ENCODE measurements at places on chromosomes 1 and 21.

- DNase-seq = no peak
Observed at GRCh38 chr1:231418101-231418740, 3.9 kb downstream of the EGLN1 start.

DNA sequence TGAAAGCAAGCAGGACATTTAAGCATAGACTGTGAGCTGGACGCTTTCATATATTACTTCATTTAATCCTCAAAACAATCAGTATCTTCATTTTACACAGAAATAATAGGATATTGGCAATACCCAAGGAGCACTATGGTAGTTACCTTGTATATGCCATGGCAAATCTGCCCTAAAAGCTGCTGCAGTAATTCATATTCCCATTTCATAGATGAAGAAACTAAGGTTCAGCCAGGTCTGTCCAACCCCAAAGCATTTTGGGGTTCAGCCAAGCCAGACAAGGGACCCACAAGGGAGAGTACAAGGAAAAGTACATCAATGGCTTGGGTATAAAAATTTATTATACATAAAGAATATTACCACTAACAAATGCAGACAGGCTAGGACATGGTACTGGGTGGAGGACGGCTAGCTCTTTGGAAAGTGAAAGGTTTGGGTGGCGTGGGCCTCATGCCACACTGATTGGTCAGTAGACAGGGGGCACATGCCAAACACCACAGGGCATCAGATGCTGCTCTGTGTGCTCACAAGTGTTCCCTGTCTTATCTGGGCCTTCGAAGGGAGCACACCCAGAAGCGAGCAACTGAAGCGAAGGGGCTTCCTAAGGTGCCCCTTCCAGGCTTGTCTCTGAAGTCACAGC lies 23.9 kb upstream of the PTAFR start:
- no peak for DNase-seq

DNA sequence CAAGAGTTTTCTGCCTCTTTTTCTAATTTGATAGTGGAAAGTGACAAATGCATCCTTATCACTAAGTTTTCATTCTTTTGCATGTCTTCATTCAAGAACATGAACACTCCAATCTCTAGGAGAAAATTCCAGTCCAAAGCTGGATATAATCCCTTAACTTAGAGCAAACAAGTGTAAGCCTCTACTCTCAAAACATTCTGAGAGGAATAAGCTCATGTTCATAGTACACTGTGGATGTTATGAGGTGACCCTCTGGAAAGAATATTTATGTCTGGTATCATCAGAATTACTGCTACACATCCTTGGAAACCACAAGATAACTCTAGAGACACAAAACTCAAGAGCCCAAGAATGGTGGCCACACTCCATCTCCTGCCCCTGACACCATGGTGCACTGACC lies 15.1 kb downstream of the SIPA1L2 start:
- no peak for DNase-seq

DNA sequence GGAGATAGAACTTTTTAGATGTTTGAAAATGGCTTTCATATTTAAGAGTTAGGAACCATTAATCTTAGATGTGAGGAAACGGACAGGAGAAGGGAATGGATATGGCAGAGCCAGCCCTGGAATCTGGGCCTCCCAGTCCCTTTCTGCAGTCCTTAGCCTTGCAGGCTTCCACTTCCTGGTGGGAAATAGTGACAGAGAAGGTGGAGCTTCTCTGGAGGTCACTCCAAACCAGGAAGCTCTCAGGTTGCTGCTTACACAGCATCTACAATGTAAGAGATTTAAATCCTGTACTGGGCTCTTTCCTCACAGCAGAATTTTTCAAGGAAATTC lies 2.5 kb downstream of the S100A11 start:
- no peak for DNase-seq

DNA sequence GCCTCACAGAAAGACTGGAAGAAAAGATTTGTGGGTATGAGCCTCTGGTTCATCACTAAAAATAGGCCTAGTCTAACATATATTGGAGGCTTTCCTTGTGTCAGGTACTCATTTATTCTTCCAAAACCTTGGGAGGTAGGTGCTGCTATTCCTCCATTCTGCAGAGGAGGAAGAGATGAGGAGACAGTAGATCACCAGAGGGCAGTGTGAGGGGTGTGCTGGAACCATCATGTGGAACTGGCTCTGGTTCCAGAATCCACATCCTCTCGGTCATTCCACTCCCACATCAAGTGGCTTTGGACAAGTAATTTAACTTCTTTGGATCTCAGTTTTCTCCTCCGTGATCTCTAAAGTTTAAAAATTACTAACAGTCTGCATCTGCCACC lies 7.4 kb upstream of the INKA2 start:
- DNase-seq = no peak
